ENCODE measurements at places on chromosomes 5 and 9.
A peak's percentile ranks its signal among the peaks of the same experiment; 100 is the strongest.

DNA sequence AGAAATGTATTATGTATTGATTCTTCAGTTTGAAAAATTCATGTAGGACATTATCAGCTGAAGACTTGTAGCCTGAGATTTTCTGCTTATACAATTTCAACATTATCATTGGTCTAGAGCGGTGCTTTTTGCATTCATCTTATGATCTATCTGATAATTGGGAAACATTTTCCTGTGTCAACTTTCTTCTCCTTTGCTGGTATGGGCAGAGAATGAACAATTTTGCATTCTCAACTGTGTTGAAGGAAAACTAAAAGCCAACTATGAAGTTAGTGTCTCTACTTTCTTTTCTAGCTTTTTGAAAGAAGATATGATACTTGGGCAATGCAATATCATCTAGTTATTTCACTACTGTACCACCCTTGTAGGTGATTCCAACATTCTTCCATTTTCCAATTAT, 10.3 kb downstream of the ZFR start:
- DNase-seq: no peak

- DNase-seq: no peak
Measured at GRCh38 chr5:135642488-135642870, 63.7 kb upstream of the CXCL14 start.

- DNase-seq: peak; percentile 87
Measured at GRCh38 chr9:125176636-125177035, 13.0 kb downstream of the PPP6C start.

DNA sequence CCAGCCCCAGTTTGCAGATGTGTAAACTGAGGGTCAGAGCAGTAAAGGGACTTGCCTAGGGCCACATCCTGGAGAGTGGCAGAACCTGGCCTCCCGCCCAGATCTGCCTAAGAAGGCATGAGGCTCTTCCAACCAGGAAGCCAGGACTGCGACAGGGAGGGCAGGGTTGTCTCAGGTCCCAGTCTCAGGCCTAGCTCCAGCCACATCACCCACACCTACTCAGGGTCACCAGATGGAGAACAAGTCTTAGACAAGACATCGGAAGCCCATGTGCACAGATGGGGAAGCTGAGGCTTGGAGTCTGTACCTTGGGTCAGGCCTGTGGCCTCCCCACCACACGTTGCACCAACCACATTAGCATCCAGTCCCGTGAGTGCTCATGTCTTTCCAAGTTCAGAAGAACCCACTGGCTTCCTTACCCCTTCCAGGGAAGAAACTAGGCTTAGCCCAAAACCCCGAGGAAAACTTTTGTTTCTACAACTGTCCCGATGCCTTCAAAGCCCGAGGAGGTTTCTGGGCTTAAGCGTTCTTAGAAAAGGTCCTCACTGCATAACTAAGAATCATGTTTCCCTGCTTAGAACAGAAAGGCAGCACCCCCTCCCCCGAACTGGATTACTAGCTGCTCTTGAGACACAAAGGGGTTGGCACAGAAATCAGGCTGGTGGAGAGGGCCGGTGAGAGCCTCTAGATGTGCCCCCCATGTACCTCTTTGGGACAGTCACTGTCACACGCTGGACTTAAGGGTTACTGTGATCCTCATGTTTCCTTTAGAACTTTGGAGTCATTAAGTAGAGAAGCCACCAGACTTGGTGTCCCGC, 2.2 kb downstream of the FAM78A start:
- no peak for DNase-seq

GRCh38 chr5:124706729-124707361, 39.6 kb downstream of the ZNF608 start:
- peak; percentile 53 for DNase-seq

DNA sequence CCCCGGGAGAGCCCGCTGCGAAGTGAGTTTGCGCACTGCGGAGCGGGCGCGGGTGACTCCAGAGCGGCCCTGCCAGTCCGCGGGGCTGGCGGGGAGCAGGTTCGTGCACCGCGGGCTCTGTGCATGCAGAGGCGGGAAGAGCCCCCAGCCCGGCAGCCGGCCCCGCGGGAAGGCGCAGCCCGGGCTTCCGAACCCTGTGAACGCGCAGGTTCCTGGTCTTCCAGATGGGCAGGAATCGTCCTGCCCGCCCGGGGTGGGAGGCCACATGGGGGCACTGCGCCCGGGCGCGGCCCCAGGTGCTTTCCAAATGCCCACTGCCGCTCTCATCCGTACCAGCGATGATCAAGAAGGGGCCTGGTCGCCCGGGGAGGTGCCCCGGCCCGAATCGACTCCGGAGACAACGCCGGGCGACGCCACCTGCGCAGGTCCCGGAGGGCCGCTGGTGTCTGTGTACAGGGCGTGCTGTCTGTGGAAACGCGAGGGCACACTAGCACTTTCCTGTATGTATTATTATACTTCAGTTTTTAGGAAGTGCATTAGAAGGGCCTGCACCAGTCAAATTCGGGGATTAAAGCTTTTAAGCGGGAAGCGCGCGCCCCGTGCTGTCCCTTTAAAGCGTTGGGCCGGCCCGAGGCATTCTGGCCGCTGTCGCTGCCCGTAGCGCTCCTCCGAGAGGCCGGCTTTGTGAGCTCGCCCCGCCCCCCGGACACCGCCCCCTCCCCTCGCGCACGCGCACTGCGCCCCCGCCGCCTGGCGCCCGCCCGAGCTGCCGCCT, at the start of gene WDR5:
TSS of gene WDR5 (plus strand) at position 740 of the 775 bp plus-strand sequence. CDS start 3,796 bp downstream, outside the sequence.
- DNase-seq: peak; percentile 86

DNA sequence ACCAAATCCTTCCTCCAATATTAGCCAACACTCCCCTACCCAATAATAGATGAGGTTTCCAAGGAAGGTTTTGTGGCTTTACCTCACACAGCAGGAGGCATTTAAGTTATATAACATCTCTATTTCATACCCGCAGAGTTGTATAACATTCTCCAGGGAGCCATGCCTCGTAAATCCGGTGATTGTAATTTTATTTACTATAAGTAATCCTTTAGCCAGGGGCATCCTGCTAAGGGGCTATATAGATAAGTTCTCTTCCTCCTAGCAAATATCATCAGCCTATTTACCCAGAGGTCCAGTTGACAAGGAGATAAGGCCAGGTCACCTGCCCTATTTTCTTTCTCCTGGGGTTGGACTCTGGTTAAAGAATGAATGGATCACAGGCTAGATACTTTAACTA, 2051.0 kb downstream of the EFNA5 start:
- DNase-seq: no peak

DNA sequence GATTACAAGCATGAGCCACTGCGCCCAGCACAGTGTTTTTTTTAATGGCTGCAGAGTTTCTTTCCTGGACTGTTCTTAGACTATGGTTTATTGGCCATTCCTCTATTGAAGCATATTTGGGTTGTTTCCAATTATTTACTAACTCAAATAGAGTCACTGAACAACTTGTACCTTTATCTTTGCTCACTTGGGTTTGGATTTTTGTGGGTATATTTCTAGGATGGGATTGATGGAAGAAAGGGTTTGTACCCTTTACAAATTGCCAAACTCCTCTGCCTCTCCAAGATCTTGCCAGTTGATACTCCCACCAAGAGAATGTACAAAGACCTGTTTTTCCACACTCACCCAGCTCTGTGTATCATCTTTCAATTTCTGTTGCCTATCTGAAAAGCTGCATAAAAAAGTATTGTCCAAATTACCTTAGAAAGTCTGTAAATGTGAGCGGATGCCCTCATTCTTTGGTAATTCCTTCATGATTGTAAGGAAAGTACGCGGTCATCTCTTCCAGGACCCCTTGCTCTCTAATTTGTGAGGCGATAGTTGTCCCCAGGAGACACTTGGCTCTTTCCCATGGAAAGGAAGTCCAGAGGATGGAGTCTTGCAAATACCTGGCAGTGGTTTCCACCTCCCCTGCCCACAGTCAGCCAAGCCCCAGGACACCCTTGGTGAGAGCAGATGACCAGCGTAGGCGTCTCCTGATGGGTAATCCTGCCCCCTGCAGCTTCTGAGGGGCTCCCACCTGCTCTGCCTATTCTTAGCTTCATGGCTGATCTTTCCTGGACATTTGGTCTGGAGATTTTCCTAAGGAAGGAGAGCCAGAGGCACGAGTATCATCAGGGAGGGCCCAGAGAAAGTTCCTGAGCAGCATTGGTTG, 33.0 kb downstream of the ARHGEF37 start:
- no peak for DNase-seq

GRCh38 chr5:115271295-115272050, 8.8 kb upstream of the PGGT1B start:
- no peak for DNase-seq

DNA sequence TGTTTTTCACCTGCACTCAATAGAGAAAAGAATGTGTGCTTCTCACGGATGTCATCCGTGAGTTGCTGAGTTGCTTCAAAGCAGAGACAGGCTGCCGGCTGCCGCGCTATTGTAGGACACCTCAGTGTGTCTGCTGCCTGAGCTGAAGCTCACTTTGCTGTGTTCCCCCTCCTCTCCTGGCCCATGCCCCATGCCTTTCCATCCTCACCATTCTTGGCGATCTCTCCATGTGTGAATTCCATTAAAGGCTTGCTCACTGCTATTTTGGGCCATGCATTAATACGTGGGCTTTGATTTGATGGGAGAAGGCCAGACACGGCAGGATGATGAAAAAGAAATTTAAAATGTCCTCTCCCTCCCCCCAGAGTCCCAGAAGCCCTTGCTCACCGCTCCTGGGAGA, 14.5 kb downstream of the ADAM19 start:
- no peak for DNase-seq

- DNase-seq: no peak
Measured at GRCh38 chr9:89924611-89925010, 319.8 kb downstream of the GADD45G start.

DNA sequence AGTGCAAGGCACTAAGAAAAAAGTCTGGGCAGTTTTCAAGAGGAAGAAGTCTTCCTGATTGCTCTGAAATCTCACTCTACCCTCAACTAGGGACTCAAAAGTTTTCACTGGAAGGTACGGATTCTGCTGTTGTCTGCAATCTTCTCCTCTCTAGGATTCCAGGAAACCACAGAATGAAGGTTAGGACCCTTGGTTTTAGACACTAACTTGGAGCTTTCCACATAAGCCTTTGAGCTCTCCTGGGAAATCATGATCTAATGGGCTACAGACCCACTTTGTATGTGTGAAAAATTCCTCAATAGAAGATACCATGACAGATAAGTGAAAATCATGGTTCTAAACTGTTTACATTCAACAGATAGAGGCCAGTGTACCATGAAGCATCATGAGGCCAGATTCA, 265.1 kb downstream of the PSAT1 start:
- no peak for DNase-seq

DNA sequence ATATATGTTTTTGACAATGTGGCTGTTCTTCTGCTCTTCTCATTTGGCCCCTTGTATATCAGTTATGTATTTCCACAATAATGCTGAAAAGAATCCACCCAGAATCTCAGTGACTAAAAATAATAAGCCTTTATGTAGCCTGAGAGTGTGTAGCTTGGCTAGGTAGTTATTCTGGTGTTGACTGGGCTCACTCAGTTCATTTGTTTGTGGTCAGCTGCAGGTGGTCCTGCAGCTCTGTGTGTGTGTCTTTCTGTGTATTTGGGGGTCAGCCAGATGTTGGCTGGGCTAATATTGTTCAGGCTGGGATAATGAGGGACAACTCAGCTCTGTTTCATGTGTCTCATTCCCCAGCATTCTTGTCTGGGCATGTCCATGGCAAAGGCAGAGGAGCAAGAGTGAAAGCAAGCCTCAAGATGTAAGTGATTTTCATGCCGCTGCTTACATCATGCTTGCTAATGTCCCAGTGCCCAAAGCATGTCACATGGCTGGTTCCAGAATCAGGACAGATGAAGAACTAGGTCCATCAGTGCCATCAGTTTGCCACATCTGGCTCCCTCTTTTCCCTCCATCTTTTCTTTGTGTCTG, 162.8 kb downstream of the KCTD16 start:
- DNase-seq: no peak

GRCh38 chr5:93573354-93574351, 7.4 kb downstream of the NR2F1-AS1 start:
- no peak for DNase-seq

- no peak for DNase-seq
Measured at GRCh38 chr5:67746103-67746502, 469.5 kb upstream of the PIK3R1 start.

DNA sequence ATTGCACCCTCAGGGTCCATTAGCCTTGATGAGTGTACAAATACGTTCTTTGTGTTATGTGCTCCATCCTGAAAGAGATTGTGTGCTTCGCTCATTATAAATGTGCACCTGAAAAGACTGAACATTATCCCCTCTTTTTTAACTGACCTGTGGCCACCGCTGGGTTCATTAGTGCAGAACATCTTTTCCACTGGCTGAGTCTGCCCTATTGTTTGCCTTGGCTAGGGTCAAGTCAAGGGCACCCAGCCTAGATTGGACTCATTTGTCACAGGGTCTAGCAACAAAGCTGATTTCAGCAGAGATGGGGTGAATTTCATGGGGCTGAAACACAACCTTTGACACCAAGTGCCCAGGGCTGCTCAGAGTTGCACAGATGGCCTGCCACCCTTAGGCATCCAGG, 764.1 kb upstream of the ARRDC3 start:
- DNase-seq: no peak

DNA sequence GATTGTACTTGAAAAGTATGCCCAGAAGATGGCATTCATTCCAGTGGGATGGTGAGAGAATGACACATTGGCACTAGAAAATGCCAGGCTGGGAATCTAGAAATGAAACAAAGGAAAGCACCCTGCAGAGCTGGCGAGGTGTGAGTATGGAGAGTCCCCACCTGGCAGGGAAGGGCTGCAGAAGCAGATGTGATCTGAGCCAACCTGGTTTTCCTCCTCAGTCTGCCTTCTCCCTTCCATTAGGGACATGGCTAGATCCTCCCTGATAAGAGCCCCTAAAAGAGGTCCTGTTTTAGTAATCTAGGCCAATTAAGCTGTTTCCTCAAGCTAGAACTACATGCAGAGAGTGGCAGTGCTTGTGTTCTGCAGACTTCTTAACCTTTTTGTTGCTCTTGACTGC, 24.7 kb upstream of the TNFSF15 start:
- no peak for DNase-seq

GRCh38 chr5:23164971-23165370, 311.8 kb upstream of the CDH12 start:
- DNase-seq: no peak

DNA sequence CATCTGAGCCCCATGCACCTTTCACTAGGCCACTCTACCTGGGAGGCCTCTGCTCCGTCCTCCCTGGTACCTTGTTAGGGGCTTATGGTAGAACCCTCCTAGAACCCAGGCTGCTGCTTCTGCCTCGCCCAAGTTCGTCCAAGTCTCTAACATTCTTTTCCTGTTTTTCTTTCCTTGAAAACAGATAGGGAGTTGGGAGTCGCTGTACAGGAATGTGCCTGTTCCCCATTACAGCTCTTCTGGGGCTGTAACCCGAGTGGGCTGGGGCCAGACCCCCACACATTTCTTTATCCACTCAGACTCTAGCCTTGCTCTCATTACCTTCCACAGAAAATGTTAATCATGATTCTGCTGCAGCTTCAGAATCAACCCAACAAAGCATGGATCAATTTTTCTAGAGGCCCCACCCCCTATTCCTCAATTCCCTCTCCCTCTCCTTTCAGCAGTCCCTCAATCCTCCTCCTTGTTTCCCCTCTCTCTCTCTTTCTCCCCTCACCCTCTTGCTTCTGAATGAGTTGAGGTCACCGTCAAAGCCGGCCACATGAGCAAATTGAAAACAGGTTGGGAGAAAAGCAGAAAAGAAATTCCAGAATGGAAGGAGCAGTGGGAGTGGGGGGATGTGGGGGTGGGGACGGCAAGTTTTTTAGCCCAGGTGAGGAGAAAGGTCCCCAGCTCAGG, 193.8 kb upstream of the TRIM32 start:
- no peak for DNase-seq
